ENCODE measurements at places on chromosomes 3 and 15. TPM values are rescaled to one million over a fixed set of nuclear protein-coding genes. Genes with fewer than 3 reads are reported as not detected.

KCNAB1 gene
- total RNA-seq, result 2.0 TPM

RGMA gene
- not detected for total RNA-seq

GP5 gene
- not detected for total RNA-seq

HMG20A gene
- 34.4 TPM for total RNA-seq

SGO1 gene
- total RNA-seq, result 7.5 TPM

COLQ gene
- total RNA-seq, result 0.46 TPM

OSBPL10 gene
- 15.8 TPM for total RNA-seq

SEMA5B gene
- total RNA-seq, result not detected

COL6A5 gene
- not detected for total RNA-seq

KLHL40 gene
- total RNA-seq, result not detected

CCDC12 gene
- total RNA-seq, result 44.5 TPM

SV2B gene
- not detected for total RNA-seq

SNTN gene
- total RNA-seq, result not detected

GPR171 gene
- not detected for total RNA-seq

VWA5B2 gene
- total RNA-seq, result not detected

OR5K2 gene
- not detected for total RNA-seq

FBLN2 gene
- total RNA-seq, result 3.2 TPM

ITPKA gene
- 0.65 TPM for total RNA-seq

ACTC1 gene
- total RNA-seq, result not detected

CYP1A1 gene
- total RNA-seq, result 1.6 TPM

CAND2 gene
- total RNA-seq, result 5.5 TPM

HTR3E gene
- not detected for total RNA-seq

AGTR1 gene
- under 0.01 TPM for total RNA-seq

ECE2 gene
- not detected for total RNA-seq

GPR149 gene
- not detected for total RNA-seq

CFAP20DC gene
- 1.7 TPM for total RNA-seq

SAMD7 gene
- total RNA-seq, result not detected

CD200R1 gene
- not detected for total RNA-seq

AMOTL2 gene
- 119 TPM for total RNA-seq

DUOX1 gene
- total RNA-seq, result not detected

GOLGA8G gene
- total RNA-seq, result not detected

PDE8A gene
- 16.0 TPM for total RNA-seq

KIF15 gene
- 15.3 TPM for total RNA-seq

SELENOS gene
- total RNA-seq, result 84.5 TPM

MBD4 gene
- total RNA-seq, result 22.6 TPM

B3GALNT1 gene
- total RNA-seq, result 36.9 TPM

AGBL1 gene
- total RNA-seq, result not detected

TMEM212 gene
- total RNA-seq, result not detected

GPR62 gene
- under 0.01 TPM for total RNA-seq

FEZF2 gene
- not detected for total RNA-seq

ARL14 gene
- not detected for total RNA-seq

P3H2 gene
- under 0.01 TPM for total RNA-seq

CSTA gene
- not detected for total RNA-seq

FGD5 gene
- 54.0 TPM for total RNA-seq

RBPMS2 gene
- total RNA-seq, result 0.32 TPM

SKIL gene
- 124 TPM for total RNA-seq

CKMT1B gene
- total RNA-seq, result not detected

SI gene
- total RNA-seq, result not detected

CPNE4 gene
- not detected for total RNA-seq
